ENCODE measurements at places on chromosomes 1 and 21. TPM values are rescaled to one million over a fixed set of nuclear protein-coding genes. Genes with fewer than 3 reads are reported as not detected.

Gene SNX7
- not detected for total RNA-seq

Gene MYOG
- not detected for total RNA-seq

Gene RGS18
- total RNA-seq, result not detected

Gene TTLL7
- not detected for total RNA-seq

Gene RGS5
- 0.64 TPM for total RNA-seq

Gene TNFRSF8
- total RNA-seq, result 0.57 TPM

Gene SPRR2B
- not detected for total RNA-seq

Gene LRRC8C
- total RNA-seq, result 6.7 TPM

Gene RYR2
- total RNA-seq, result not detected

Gene PTAFR
- total RNA-seq, result 4.7 TPM

Gene MAB21L3
- not detected for total RNA-seq

Gene CSMD2
- total RNA-seq, result not detected

Gene MMP23B
- total RNA-seq, result 1.5 TPM

Gene DISP1
- 12.0 TPM for total RNA-seq

Gene SPRR3
- total RNA-seq, result not detected

Gene TFF2
- total RNA-seq, result not detected

Gene HAPLN2
- total RNA-seq, result 0.36 TPM

Gene CGN
- 0.49 TPM for total RNA-seq

Gene TRIM46
- total RNA-seq, result 2.6 TPM

Gene SSU72
- 112 TPM for total RNA-seq

Gene TBX15
- 0.15 TPM for total RNA-seq

Gene PTPRU
- total RNA-seq, result 0.15 TPM

Gene MRTO4
- 20.2 TPM for total RNA-seq

Gene OR2W3
- not detected for total RNA-seq

Gene SELP
- 0.87 TPM for total RNA-seq

Gene TMEM82
- not detected for total RNA-seq

Gene OR2T11
- 4.9 TPM for total RNA-seq

Gene FAM163A
- total RNA-seq, result not detected

Gene S100A2
- not detected for total RNA-seq

Gene VHLL
- total RNA-seq, result 0.49 TPM

Gene CAPN9
- not detected for total RNA-seq

Gene CCDC27
- total RNA-seq, result not detected

Gene HAO2
- total RNA-seq, result not detected
